ENCODE measurements at places on chromosomes 2 and 18. TPM values are rescaled to one million over a fixed set of nuclear protein-coding genes. Genes with fewer than 3 reads are reported as not detected.
A peak's percentile ranks its signal among the peaks of the same experiment; 100 is the strongest.

EVA1A gene
- total RNA-seq, result not detected

CDH7 gene
- not detected for total RNA-seq

DNA sequence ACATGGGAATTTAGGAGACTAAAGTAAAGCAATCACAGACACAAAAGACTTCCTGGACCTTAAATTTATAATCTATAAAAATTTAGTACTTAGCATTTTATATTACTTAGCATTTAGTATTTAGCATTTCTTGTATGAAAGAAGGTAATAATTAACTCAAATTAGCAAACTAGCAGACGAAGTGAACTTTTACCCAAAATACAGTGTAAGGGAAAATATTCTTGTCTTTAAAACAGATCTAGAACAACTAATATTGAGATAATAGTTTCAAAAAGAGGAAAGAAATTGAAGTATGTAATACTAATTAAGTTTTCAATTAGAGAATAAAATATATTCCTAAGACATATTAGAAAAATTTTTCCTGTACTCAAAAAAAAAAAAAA, 134.5 kb upstream of the ZNF804A start:
- H3K27ac ChIP-seq, result no peak overlapping the region
- no peak overlapping the region for H3K4me3 ChIP-seq
- no peaks in the 10 kb centered on the region for H3K36me3 ChIP-seq

- peaks cover 96% of the 10 kb centered on the region for H3K36me3 ChIP-seq
- H3K4me3 ChIP-seq, result no peak overlapping the region
- no peak for DNase-seq
- peaks cover 8% of the 10 kb centered on the region for H3K4me1 ChIP-seq
- peak overlapping the region; percentile 31 for H3K27ac ChIP-seq
- no peaks in the 10 kb centered on the region for H3K27me3 ChIP-seq
These were observed 87.7 kb downstream of the INPP5D start for GRCh38 chr2:233147829-233148167.

DNA sequence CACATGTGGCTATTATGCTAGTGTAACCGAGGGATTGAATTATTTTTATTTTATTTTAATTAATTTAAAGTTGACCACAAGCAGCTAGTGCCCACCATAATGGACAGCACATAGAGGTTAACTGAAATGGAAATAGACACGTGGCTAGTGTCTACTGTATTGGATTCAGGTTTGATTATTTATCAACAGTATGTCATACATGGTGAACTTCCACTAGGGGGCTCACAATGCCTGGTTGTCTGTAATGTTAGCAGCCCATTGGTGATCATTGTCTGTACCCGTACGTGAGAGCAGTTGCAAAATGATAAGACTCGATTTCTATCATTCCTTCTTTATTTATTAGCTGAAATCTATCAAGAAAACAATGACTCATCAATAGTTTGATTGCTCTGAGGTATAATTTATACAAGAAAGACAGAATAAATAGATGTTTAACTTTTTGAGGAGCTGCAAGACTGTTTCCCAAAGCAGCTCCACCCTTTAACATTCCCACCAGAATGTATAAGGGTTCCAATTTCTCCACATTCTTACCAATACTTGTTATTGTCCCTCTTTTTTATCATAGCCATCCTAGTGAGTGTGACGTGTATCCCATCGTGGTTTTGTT, 76.5 kb downstream of the CYBRD1 start:
- no peak for DNase-seq
- H3K4me3 ChIP-seq, result no peak overlapping the region
- H3K27ac ChIP-seq, result no peak overlapping the region
- H3K4me1 ChIP-seq, result peaks cover 3% of the 10 kb centered on the region
- H3K36me3 ChIP-seq, result no peaks in the 10 kb centered on the region
- H3K27me3 ChIP-seq, result peaks cover 4% of the 10 kb centered on the region
